Right lobe of liver (tissue), 6 donors: ENCODE measurements at places on chromosomes 2 and 18. TPM values are rescaled to one million over a fixed set of nuclear protein-coding genes. Genes with fewer than 3 reads are reported as not detected.

GRCh38 chr18:76412818-76413565, 82.0 kb downstream of the ZNF516 start:
- no peaks in the 10 kb centered on the region for H3K4me1 ChIP-seq
- H3K36me3 ChIP-seq: no peaks in the 10 kb centered on the region
- H3K27me3 ChIP-seq: no peaks in the 10 kb centered on the region

GRCh38 chr18:67682516-67682915, 166.0 kb upstream of the DSEL start:
- no peak overlapping the region for H3K27ac ChIP-seq
- H3K4me1 ChIP-seq: no peaks in the 10 kb centered on the region
- no peaks in the 10 kb centered on the region for H3K36me3 ChIP-seq

Gene UGT1A4
- 1,011 TPM for total RNA-seq

Gene XDH
- total RNA-seq: 47.4 TPM

- no peak overlapping the region for H3K27ac ChIP-seq
- H3K4me1 ChIP-seq: peaks cover 3% of the 10 kb centered on the region
- DNase-seq: no peak
- H3K4me3 ChIP-seq: no peak overlapping the region
- no peaks in the 10 kb centered on the region for H3K36me3 ChIP-seq
These were observed 376.5 kb downstream of the ALK start for GRCh38 chr2:29544917-29545316.

GRCh38 chr2:190913725-190914124, 33.1 kb downstream of the GLS start:
- no peaks in the 10 kb centered on the region for H3K27me3 ChIP-seq
- H3K4me1 ChIP-seq: no peaks in the 10 kb centered on the region
- DNase-seq: no peak
- no peak overlapping the region for H3K4me3 ChIP-seq

Gene SERPINB12
- not detected for total RNA-seq

DNA sequence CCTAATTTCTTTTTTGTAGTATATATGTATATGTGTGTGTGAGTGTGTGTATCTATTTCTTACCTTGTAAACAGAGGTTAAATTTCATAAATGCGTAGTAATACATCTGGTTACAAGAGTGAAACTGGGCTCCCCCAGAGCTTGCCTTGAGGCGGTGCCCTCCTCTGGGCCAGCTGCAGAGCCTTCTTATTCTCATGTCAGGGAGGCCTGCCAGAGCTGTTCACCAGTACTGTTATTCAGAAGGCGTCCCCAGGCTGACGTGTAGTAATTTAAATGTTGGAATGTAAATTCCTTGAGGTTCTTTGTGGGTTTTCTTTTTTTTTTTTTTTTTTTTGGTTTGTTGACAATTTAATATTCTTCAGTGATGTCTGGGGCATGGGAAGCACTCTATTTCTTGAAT, 11.2 kb downstream of the COPS8 start:
- no peak overlapping the region for H3K4me3 ChIP-seq
- peaks cover 10% of the 10 kb centered on the region for H3K36me3 ChIP-seq
- no peaks in the 10 kb centered on the region for H3K4me1 ChIP-seq
- DNase-seq: no peak

- H3K27me3 ChIP-seq: no peaks in the 10 kb centered on the region
- H3K4me1 ChIP-seq: no peaks in the 10 kb centered on the region
- no peak overlapping the region for H3K4me3 ChIP-seq
- no peak overlapping the region for H3K27ac ChIP-seq
- DNase-seq: peak; percentile 57
These were observed 99.7 kb downstream of the MEP1B start for GRCh38 chr18:32289483-32290075.

DNA sequence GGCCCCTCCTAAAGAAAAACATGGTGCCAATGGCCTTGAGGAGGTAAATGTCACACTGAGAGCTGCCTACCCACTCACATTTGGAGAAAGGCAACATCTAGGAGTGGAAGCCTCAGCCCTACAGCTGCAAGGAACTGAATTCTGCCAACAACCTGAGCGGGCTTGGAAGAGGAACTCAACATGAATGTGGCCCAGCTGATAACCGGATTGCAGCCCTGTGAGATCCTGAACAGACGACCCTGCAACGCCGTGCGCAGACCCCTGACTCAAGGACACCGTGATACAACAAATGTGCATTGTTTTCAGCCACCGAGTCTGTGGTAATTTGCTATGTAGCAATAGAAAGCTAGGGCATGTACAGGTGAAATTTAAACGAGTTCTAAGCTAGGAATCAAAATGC, 99.4 kb downstream of the MYOM1 start:
- H3K27ac ChIP-seq: peak overlapping the region; percentile 97
- H3K4me1 ChIP-seq: peaks cover 19% of the 10 kb centered on the region
- DNase-seq: no peak
- no peak overlapping the region for H3K4me3 ChIP-seq

- H3K4me1 ChIP-seq: peaks cover 9% of the 10 kb centered on the region
- no peaks in the 10 kb centered on the region for H3K27me3 ChIP-seq
- no peaks in the 10 kb centered on the region for H3K36me3 ChIP-seq
- no peak for DNase-seq
These were observed 210.1 kb upstream of the STON1 start for GRCh38 chr2:48319863-48320262.

DNA sequence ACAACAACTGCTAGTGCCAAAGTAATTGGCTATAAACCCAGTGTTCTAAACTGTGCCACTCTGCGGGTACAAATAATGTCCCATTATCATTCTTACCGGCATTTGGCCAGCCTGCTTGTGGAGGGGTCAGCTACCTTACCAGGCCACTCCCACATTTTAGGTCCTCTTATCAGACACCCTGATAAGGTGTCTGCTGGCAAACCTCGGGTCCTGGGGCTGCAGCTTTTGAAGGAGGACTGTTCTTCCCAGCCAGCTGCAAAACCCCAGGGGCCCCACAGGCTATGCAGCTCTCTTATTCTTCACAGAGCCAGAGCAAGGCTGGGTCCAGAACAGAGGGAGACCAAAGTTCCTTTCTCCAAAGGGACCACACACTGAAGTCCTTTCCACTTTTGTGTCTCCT, 258.0 kb upstream of the REV1 start:
- no peak for DNase-seq
- no peak overlapping the region for H3K27ac ChIP-seq
- no peak overlapping the region for H3K4me3 ChIP-seq
- no peaks in the 10 kb centered on the region for H3K36me3 ChIP-seq

Gene SLC35F6
- total RNA-seq: 22.5 TPM

DNA sequence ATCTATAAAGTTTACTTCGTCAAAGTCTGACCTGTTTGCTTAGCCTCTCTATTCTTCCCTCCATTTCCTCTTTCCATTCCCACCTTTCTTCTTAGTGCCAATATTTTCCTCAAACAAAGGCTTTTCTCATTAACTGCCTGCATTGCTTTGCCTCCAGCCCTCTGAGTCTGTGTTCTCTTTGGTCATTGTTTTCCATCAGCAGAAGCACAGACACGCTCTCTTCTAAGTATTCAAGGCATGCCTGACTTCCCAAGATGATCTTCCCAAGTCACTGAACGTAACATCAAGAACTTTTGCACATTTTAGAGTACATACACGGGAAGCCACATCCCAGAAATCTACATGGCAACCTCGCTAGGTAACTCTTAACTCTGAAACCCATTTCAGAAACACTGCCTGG, 32.6 kb upstream of the ANXA4 start:
- no peak overlapping the region for H3K27ac ChIP-seq
- H3K27me3 ChIP-seq: no peaks in the 10 kb centered on the region
- H3K4me1 ChIP-seq: no peaks in the 10 kb centered on the region

GRCh38 chr2:229715895-229716507, 1.6 kb upstream of the DNER start:
- H3K4me1 ChIP-seq: no peaks in the 10 kb centered on the region
- peaks cover 28% of the 10 kb centered on the region for H3K27me3 ChIP-seq
- H3K36me3 ChIP-seq: no peaks in the 10 kb centered on the region
- H3K27ac ChIP-seq: no peak overlapping the region
- H3K4me3 ChIP-seq: no peak overlapping the region

GRCh38 chr2:226447338-226448300, 352.0 kb downstream of the IRS1 start:
- H3K27ac ChIP-seq: no peak overlapping the region
- no peaks in the 10 kb centered on the region for H3K36me3 ChIP-seq
- H3K4me3 ChIP-seq: no peak overlapping the region
- no peak for DNase-seq
- no peaks in the 10 kb centered on the region for H3K27me3 ChIP-seq

Gene YES1
- 38.6 TPM for total RNA-seq

DNA sequence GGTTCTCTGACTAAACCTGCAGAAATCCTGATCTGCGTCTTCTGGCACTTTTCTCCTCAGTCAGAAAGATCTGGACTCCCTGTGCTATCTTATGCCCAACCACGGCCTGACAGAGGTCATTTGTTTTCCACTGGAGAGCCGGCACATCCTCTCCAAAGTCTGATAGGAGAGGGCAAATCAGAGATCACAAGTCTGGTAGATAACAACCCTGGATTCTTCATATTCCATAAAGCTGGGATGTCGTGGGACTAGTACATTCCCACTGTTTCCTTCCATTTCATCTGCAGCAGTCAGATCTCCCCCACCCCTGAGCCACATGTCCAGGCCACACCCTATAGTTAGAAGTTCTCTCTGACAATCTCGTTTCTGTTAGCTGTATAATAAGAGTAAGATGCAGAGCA, 157.0 kb downstream of the MGAT5 start:
- H3K4me1 ChIP-seq: no peaks in the 10 kb centered on the region
- no peak for DNase-seq
- H3K27ac ChIP-seq: no peak overlapping the region
- H3K36me3 ChIP-seq: no peaks in the 10 kb centered on the region
- H3K27me3 ChIP-seq: no peaks in the 10 kb centered on the region
- no peak overlapping the region for H3K4me3 ChIP-seq

Gene PAIP2B
- 10.3 TPM for total RNA-seq

Gene GAREM1
- 6.9 TPM for total RNA-seq

Gene GAL3ST2
- 0.53 TPM for total RNA-seq

Gene LIMS4
- not detected for total RNA-seq

GRCh38 chr18:74068296-74068695, 79.3 kb downstream of the FBXO15 start:
- DNase-seq: no peak
- no peaks in the 10 kb centered on the region for H3K27me3 ChIP-seq
- no peaks in the 10 kb centered on the region for H3K36me3 ChIP-seq
- H3K4me1 ChIP-seq: no peaks in the 10 kb centered on the region
- H3K27ac ChIP-seq: no peak overlapping the region

GRCh38 chr18:28256166-28256565, 79.2 kb upstream of the CDH2 start:
- H3K27ac ChIP-seq: no peak overlapping the region
- H3K4me1 ChIP-seq: no peaks in the 10 kb centered on the region
- no peak for DNase-seq
- H3K4me3 ChIP-seq: no peak overlapping the region
- no peaks in the 10 kb centered on the region for H3K27me3 ChIP-seq

DNA sequence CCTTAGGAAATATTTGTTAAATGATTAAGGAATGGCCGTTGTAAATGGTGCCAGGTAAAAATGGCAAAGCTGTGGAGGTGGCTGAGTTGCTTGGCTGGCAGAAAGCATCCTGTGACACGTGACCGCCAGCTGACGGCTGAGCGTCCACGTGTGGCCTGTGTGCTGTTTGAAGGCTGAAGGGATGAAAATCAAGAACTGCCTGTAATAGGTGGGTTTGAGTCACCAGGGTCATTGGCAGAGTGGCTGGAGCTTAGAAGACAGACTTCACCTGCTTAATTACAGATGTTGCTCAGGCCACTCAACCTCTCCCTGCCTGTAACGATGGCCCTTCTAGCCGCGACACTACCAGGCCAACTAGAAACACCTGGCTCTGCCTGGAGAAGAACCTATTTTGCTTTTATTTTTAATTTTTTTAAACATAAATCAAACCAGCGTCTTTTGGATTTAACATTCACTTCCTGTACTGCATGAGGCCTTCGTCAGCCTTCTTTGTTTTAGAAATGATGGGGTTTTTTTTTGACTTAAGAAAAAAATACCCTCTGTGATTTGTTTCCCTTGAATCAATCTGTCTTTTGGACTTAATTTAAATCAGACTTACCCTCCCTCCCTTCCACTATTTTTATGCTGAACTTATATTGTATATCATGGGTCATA, 206.5 kb downstream of the PRKCE start:
- no peaks in the 10 kb centered on the region for H3K36me3 ChIP-seq
- H3K4me1 ChIP-seq: no peaks in the 10 kb centered on the region
- H3K4me3 ChIP-seq: no peak overlapping the region
- no peaks in the 10 kb centered on the region for H3K27me3 ChIP-seq
- peak; percentile 57 for DNase-seq

DNA sequence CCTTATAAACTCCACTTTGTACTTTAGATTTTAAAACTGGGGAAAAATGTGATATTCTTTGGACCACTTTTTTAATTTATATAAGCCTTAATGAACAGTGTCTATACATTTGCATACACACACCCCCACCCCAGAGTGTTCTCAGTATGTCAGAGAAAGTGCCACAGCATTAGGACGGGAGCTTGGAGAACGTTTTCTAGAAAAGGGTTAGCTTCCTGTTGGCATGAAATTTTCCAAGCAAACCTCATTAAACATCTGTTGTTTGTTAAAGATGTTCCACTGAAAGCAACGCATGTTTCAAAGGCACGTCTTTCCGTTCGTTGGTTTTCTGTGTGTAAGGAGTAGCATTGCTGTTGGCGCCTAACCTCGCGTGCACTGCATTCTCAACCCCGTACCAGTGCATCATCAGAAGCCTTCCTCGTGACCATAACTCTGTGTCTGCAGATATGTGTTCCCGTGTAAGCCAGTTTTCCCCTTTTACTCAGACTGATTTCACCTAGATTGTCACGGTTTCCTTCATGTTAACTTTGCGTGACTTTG, 228.5 kb downstream of the ALPK2 start:
- peak overlapping the region; percentile 59 for H3K27ac ChIP-seq
- DNase-seq: no peak
- H3K27me3 ChIP-seq: no peaks in the 10 kb centered on the region
- no peak overlapping the region for H3K4me3 ChIP-seq

DNA sequence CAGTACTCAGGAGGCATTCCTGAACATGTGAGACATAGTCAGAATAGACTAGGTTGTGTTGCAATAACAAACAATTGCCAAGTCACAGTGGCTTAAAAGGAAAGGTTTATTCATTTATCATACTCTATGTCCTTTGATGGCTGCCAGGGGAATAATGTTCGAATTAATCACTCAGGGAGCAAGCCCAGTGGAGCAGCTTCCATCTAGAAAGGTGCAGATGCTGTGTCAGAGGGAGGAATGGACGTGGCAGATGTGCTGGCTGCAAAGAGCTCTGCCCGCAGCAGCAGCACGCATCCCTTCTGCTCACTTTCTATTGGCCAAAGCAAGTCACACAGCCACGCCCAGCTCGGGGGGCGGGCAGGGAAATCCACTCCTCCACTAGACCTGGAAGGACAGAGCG, 105.9 kb upstream of the AQP4 start:
- no peak overlapping the region for H3K27ac ChIP-seq
- no peaks in the 10 kb centered on the region for H3K27me3 ChIP-seq
- H3K4me3 ChIP-seq: no peak overlapping the region
- no peaks in the 10 kb centered on the region for H3K36me3 ChIP-seq
- DNase-seq: no peak
- no peaks in the 10 kb centered on the region for H3K4me1 ChIP-seq

Gene CTAGE1
- not detected for total RNA-seq

GRCh38 chr2:232857158-232857563, 12.9 kb upstream of the SNORC start:
- H3K36me3 ChIP-seq: no peaks in the 10 kb centered on the region
- H3K27me3 ChIP-seq: no peaks in the 10 kb centered on the region
- H3K4me1 ChIP-seq: no peaks in the 10 kb centered on the region
- peak overlapping the region; percentile 94 for H3K27ac ChIP-seq

Gene VSNL1
- 2.7 TPM for total RNA-seq
